ENCODE measurements at places on chromosomes 11 and 22. TPM values are rescaled to one million over a fixed set of nuclear protein-coding genes. Genes with fewer than 3 reads are reported as not detected.

NXPE2 gene
- total RNA-seq, result 0.42 TPM

KRTAP5-7 gene
- 0.24 TPM for total RNA-seq

BCO2 gene
- 3.8 TPM for total RNA-seq

CCDC157 gene
- total RNA-seq, result 0.76 TPM

MOGAT2 gene
- not detected for total RNA-seq

FDXACB1 gene
- 1.8 TPM for total RNA-seq

OR8D4 gene
- total RNA-seq, result not detected

TMEM191C gene
- total RNA-seq, result 0.51 TPM

TRIM22 gene
- total RNA-seq, result 60.4 TPM

PICK1 gene
- 15.7 TPM for total RNA-seq

OR52I1 gene
- total RNA-seq, result not detected

TMA7B gene
- not detected for total RNA-seq

OR4D9 gene
- total RNA-seq, result not detected

RTN4R gene
- 0.19 TPM for total RNA-seq

ACER3 gene
- 27.0 TPM for total RNA-seq

SLC22A25 gene
- not detected for total RNA-seq

NR1H3 gene
- total RNA-seq, result 24.8 TPM

BIRC3 gene
- 37.0 TPM for total RNA-seq

TBX1 gene
- 7.5 TPM for total RNA-seq

C22orf31 gene
- not detected for total RNA-seq

CYB5R2 gene
- total RNA-seq, result 5.0 TPM

Measured in posterior vena cava (tissue), 2 donors.